Coronary artery (tissue), 2 donors: ENCODE measurements at places on chromosomes 16 and 17.

- no peak for DNase-seq
These were observed 24.7 kb downstream of the NTAN1 start for GRCh38 chr16:15031179-15031578.

DNA sequence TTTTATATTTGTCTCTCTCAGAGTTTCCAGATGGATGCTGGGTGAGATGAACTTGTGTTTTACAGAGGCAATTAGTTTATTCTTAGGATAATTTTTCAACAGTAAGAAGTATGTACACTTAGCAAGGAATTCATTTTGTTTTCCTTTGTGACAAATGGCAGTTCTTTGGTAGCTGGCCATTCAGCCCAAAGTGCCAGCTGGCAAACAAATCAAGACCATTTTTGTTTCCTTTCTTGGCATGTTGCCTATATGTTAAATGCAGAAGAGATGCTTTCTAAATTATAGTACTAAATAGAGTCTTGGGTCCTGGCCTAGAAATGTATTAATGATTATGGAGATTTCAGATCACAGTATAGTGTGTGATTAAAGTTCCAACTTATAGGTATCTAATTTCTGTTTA is 337.1 kb downstream of the CNTNAP4 start:
- DNase-seq, result no peak

DNA sequence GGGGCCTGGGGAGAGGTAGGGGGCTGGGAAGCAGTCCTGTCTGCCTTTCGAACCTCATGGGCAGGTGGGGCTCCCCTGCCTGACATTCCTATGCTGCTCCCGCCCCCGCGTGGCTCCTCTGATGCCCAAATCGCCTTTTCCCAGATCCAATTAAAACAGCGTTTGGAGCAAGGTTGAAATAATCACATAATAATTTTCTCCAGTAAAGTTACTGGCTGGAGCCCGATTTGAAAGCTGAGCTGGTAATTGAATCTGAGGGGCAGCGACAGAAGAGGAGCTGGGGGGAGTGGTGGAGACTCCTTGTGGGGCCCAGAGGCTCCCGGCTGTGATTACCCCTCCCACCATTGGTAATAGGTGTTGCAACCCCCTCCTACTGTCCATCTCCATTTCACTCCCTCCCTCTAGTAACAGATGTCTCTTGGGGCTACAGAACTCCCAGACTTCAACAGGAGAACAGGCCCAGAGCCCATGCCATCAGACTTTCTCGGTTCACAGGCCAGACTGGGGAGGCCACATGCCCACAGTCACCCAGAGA is 38.9 kb upstream of the C1QL1 start:
- DNase-seq, result no peak

DNA sequence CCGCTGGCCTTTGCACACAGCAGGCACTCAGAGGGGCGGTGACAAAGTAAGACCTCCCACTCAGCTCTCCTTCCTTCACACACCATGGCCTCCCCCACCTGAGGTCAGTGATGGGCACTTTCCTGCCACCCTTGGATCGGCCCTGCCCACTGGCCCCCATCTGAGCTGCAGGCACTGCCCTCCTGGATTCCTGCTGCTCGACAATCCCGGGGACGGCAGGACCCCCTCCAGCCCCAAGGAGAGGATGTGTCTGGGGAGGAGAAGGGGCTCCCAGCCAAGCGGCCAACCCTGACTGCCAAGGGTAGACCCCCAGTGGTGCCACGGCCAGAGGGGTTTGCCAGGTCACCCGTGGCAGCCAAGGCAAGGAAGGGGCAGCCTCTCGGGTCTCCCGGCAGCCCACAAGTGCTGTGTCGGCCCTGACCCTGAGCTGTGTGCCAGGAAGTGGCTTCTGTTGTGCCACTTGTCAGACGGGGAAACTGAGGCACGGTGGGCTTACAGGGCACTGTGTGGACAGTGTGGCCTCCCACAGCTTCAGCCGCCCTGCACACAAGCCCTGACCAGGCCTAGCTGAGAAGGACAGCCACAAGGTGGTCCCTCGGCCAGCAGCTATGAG is 22.7 kb downstream of the PIEZO1 start:
- no peak for DNase-seq

DNA sequence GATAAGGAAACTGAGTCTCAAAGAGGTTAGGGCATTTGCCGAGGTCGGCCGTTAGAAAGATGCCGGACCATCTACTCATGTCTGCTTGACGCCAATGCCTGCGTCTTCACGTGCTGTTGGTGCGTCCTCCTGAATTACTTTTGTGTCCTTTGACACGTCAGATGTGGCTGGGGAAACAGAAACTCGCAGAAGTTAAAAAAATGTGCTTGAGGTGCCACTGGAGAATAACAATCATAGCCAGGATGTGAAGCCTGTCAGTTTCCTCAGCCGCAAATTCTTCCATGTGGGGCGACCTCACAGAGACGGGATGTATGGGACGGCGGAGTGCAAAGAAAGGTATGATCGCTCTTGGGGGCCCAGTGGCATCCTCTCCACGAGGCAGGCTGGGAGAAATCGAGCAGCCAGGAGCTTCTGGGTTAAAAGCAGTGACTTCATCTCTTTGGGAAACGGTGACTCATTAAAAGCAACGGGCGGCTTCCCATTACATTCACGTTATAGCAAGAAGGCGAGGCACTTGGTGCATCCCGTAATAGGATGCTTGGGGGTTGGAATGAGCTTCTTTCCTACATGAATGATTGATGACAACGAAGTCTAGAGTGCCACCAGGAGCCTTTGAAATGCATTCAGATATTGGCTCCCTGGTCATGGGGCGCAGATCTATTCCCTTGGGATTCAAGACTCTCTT is 67.8 kb downstream of the BMERB1 start:
- no peak for DNase-seq

DNA sequence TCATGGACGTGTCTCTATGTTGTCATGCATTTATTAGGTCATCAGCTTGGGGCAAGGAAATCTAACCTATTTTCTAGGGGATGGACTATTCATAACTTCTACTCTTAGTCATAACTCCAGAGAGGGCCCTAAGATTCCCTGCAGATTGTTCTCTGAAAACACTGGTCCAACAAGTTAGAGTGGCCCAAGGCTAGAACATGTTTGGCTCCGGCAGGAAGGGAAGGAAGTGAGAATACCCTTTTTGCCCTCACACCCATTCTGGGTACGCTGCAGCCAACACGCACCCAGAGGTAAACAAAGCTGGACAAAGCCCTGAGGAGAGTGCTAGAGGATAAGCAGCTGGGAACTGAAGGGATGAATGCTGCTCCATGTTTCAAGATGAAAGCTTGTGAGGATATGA is 9.9 kb downstream of the C16orf86 start:
- DNase-seq, result no peak

DNA sequence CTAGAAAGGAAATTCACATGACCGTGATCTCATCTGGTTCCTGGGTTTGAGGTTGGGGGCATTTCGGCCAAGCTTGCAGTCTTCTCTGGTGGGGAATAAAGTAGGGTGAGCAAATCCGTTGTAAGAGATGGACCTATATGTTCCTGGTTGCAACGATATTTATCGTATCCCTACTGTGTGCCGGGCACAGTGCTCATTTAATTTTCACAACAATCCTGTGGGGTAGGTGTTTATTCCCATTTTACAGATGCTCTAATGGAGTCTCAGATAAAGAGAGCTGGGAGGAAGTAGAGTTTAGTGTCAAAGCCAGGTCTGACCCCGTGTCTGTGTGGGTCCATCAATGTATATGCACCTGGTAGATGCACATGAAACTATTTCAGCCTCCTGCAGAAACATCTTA is 9.4 kb downstream of the CMIP start:
- DNase-seq, result no peak

DNA sequence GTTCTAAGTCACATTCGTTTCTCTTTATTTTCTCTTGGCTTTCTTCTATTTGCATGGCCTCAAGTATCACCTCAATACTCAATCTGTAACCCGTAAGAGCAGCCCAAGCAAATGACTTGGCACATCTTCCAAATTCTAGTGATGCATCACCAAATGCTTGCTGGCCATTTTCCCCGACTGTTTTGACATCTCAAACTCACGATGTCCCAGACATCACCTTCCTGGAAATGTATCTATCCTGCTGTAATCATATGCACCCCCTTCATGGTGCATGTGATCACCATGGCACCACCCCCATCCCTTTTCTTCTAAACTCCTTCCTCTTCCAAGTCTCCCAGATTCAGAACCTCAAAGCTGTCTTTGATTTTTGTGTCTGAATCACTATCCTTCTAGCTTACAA is 24.0 kb upstream of the ABCA5 start:
- DNase-seq, result no peak

GRCh38 chr16:180681-181564 is 664 bp downstream of the HBQ1 start:
- DNase-seq, result no peak

DNA sequence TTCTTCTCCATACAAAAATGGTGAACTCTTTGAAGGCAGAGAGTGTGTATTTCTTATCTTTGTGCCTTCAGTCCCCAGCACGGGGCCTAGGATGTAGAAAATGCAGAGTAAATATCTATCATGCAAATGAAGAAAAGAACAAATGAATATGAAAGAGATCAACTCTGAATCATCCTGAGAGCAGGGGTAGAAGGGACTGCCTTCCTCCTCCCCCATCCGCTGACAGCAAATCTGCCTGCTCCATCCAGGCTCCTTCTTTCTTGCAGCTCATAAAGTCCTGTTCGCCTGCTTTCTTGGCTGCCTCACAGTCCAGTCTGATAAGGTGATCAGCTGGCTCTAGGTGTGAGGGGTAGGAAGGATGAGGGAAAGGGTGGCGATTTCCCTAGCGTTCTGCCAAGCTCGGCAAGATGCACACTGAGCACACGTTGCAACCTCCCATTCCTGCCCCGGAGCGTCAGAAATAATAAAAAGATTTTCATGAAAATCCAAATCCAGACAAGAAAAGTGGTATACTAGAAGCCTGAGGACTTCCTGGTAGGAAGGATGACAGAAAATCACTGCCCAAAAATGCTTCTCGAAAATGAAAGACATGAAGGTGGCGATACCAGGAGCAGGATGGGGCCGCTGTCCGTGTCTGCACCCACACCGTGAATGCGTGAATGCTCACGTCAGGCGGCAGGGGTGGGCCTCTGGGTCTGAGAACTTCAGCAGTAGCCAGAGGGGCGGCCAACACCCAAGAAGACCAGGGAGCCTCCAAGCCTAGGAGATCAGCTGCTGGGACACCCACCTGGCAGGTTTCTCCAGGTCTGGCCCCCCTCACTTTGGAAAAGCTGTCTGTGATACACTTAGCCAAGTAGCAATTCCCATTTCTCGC is 67.1 kb downstream of the VPS53 start:
- no peak for DNase-seq

DNA sequence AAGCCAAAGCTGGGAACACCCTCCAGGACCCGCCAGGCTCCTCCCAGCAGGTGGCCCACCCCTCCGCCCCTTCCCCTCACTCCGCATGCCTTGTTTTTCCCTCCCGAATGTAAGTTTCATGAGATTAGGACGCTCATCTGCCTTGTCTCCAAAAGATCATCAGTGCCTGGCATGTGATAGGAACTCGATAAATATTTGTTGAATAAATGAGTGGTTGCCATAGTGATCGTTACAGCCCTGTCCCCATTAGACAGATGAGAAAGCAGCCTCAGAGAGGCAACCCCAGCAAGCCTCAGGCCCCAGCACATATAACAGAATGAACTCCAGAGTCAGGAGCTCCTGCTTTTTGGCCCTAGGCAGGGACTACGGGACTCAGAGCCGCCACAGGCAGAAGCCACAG is 5.0 kb downstream of the CAMKK1 start:
- DNase-seq, result no peak

- no peak for DNase-seq
These were observed 83.8 kb upstream of the ERCC4 start for GRCh38 chr16:13835935-13836730.
